Activated T-helper 1 cell treated with anti-CD3 and anti-CD28 coated beads, Interleukin-12 subunit alpha, Interleukin-12 subunit beta, Interleukin-2, Interleukin-4 antibody, amounts not matched to agents 30 ng/mL and 10 ng/mL and 1 ng/mL, durations not matched to agents 14 hours and 24 hours and 36 hours (primary cell): ENCODE measurements at places on chromosomes 11 and 22. TPM values are rescaled to one million over a fixed set of nuclear protein-coding genes. Genes with fewer than 3 reads are reported as not detected.

DNA sequence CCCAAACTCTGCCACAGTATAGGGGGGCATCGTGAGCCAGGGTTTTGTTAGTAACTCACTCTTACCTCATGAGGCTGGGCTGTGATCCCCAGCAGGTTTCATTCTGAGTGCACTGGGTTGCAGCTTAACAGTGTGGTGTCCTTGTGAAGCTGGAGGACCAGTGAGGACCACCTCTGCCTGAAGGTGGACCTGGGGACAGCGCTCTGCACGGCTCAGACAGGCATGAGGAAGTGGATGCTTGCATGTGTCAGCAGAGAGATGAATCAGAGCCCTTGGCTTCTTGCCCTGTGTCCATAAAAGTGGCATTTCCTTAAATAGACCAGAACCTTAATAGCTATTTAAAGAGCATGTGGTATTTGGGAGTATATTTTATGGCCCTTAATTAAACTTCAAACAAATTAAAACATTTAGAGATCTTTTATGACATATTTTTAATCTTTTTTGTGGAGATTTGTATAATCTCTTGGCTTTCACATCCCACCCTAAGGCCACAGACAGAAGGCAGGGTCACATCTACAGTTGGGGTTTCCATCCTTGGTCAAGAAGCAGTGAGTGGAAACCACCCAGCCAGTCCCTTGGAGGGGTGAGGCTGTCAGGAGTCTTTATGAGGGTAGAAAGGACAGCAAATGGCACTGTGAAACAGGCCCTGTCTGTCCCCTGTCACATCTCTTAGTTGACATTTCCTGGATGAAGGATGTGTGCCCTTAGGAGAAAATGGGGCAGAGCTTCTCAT, 24.8 kb upstream of the ADORA2A start:
- H3K27me3 ChIP-seq, result no peaks in the 10 kb centered on the region
- H3K36me3 ChIP-seq, result peaks cover 29% of the 10 kb centered on the region
- no peak overlapping the region for H3K4me3 ChIP-seq
- DNase-seq, result no peak
- H3K27ac ChIP-seq, result peak overlapping the region; percentile 80

- DNase-seq, result no peak
- peaks cover 2% of the 10 kb centered on the region for H3K27me3 ChIP-seq
- H3K4me3 ChIP-seq, result no peak overlapping the region
- H3K36me3 ChIP-seq, result no peaks in the 10 kb centered on the region
These were observed 132.5 kb downstream of the MPPED1 start for GRCh38 chr22:43544289-43544673.

DNA sequence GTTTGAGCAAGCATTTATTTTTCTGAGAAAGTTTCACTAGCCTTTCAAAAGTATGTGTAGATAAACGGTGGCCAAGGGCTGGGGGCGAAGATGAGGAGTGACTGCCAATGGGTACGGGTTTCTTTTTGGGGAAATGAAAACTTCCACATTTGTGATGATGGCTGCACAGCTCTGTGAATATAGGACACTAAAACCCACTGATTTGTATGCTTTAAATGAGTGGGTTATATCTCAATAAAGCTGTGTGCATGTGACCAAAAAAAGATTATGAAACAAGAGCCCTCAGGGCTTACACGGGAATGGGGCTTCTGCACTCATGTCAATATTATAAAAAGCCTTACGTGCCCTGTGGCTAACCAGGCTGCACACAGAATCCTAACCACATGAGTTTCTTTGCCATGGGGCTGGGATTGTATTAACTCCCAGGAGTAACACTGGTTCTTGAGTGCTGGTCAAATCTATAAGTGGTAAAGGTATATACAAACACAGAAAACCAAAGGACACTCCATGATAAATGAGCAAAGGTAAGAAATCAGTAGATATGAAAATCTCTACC, 31.3 kb downstream of the ABCC8 start:
- no peak overlapping the region for H3K27ac ChIP-seq
- no peaks in the 10 kb centered on the region for H3K4me1 ChIP-seq
- H3K27me3 ChIP-seq, result peaks cover 5% of the 10 kb centered on the region
- DNase-seq, result no peak

The PTPRCAP gene
- 108 and 109 TPM in 2 replicates for total RNA-seq

The RAB3IL1 gene
- 0.23 and 0.24 TPM in 2 replicates for total RNA-seq
